Heart right ventricle (tissue), 16 donors: ENCODE measurements at places on chromosomes 12 and 14. TPM values are rescaled to one million over a fixed set of nuclear protein-coding genes. Genes with fewer than 3 reads are reported as not detected.

GRCh38 chr12:76883811-76884210 is 5.0 kb upstream of the CSRP2 start:
- no peak overlapping the region for H3K4me3 ChIP-seq
- H3K27ac ChIP-seq = no peak overlapping the region
- H3K36me3 ChIP-seq = no peaks in the 10 kb centered on the region
- peak; percentile 85 for DNase-seq
- H3K4me1 ChIP-seq = no peaks in the 10 kb centered on the region
- H3K27me3 ChIP-seq = no peaks in the 10 kb centered on the region

DNA sequence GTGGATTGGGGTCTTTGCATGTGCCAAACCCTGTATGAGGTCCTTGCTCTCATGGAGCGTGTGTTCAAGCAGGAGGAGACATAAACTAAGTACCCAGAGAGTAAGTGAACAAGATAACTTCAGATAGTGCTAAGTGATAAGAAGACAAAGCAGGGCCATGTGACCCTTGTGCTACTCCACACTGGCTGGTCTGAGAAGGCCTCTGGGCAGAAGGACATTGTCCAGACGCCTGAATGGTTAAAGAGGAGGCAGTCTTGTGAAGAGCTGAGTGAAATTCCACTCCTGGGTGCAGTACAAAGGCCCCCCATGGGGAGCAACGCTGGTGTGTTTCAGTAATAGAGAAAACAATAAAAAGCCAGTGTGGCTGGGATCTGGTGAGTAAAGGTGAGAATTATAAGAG is 93.3 kb upstream of the RIC8B start:
- no peak overlapping the region for H3K27ac ChIP-seq
- DNase-seq = no peak
- H3K4me1 ChIP-seq = no peaks in the 10 kb centered on the region
- peaks cover 7% of the 10 kb centered on the region for H3K27me3 ChIP-seq
- no peak overlapping the region for H3K4me3 ChIP-seq

DNA sequence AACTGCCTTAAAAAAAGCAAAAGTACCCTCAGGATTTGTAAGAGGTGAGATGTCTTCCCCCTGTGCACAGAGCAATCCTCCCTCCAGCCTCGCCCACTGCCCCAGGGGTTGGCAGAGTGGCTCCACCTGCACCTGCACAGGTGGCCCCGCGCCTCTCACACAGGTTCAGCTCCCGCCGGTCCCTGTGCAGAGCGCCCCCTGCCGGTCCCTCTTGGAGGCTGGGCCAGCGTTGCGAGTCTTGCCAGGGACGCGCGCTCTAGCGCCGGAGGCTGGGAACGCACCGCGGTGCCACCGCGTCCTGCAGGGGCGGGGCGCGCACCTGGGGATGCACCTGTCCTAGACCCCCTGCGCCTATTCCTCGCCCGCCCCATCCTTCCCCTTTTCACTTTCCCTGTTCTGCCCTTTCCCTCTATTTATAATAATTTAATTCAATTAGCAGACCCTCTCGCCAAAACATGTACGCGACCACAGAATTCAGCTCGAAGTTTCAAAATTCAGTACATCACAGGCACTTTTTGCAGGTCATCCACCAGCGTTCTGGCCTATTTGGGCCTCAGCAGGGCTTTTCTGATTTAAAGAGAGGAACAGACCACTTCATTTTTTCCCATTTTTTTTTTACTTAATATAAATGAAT is 618.6 kb downstream of the AACS start:
- H3K27me3 ChIP-seq = peaks cover 23% of the 10 kb centered on the region
- no peak overlapping the region for H3K27ac ChIP-seq
- H3K4me1 ChIP-seq = no peaks in the 10 kb centered on the region
- H3K4me3 ChIP-seq = no peak overlapping the region
- no peaks in the 10 kb centered on the region for H3K36me3 ChIP-seq

DNA sequence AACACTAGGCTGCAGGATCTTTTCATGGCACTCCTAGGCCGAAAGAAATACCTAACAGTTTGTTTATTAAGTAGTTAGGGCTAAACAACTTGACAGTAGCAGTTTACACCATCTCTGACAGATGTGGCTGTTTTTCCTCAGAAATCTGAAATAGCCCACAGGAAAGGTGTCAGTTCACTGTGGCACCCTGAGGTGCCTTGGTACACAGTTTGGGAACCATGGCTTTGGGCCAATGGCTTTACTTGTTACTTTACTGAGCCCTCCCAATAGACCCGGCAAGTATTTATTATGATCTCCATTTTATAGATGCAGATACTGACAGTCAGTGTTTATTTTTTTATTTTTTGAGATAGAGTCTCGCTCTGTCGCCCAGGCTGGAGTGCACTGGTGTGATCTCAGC is 69.3 kb downstream of the RBM19 start:
- H3K4me1 ChIP-seq = no peaks in the 10 kb centered on the region
- peaks cover 12% of the 10 kb centered on the region for H3K36me3 ChIP-seq

- H3K27me3 ChIP-seq = no peaks in the 10 kb centered on the region
- DNase-seq = no peak
- H3K4me3 ChIP-seq = no peak overlapping the region
- no peaks in the 10 kb centered on the region for H3K36me3 ChIP-seq
- no peaks in the 10 kb centered on the region for H3K4me1 ChIP-seq
Measured at GRCh38 chr12:129393357-129393937, 510.4 kb downstream of the TMEM132D start.

DNA sequence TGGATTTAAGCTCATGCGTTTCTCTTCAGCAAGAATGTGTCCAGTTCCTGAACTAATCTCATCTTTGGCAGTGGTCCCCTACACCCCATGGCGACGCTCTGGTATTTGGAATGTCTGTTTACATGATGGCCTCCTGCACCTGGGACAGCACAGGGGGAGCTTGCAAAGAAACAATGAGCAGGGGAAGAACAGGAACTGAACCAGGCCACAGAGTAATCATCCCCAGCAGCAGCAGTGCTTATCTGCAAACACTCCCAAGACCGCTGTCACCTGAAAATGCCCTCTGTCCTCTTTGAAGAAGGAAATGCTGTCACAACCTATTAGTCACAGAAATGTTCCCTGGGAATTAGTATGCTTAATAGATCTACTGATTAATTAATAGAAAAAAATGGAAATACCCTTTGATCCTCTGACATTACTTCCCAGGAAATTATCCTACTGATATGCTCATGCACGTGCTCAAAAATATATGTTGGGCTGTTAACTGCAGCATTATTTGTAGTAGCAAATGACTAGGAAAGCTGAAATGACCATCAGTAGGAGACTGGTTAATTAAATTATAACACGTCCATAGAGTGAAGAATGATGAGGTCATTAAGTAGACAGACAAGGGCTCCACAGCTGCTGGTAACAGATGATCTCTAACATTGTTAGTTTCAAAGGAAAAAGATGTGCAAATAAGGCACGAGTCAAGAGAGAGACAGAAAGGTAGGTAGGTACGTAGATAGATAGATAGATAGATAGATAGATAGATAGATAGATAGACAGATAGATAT is 279.3 kb upstream of the FLRT2 start:
- H3K4me3 ChIP-seq = no peak overlapping the region
- no peaks in the 10 kb centered on the region for H3K36me3 ChIP-seq
- H3K27me3 ChIP-seq = no peaks in the 10 kb centered on the region

- no peaks in the 10 kb centered on the region for H3K27me3 ChIP-seq
- no peak overlapping the region for H3K27ac ChIP-seq
- no peaks in the 10 kb centered on the region for H3K36me3 ChIP-seq
- H3K4me1 ChIP-seq = no peaks in the 10 kb centered on the region
Measured at GRCh38 chr14:34013721-34014060, 62.8 kb upstream of the EGLN3 start.

GRCh38 chr14:64025479-64025878 is 172.7 kb downstream of the SYNE2 start:
- no peaks in the 10 kb centered on the region for H3K27me3 ChIP-seq
- peaks cover 100% of the 10 kb centered on the region for H3K36me3 ChIP-seq
- no peaks in the 10 kb centered on the region for H3K4me1 ChIP-seq
- no peak for DNase-seq
- no peak overlapping the region for H3K4me3 ChIP-seq

The ACOT6 gene
- polyA plus RNA-seq = not detected

The PARP11 gene
- polyA plus RNA-seq = 1.5 TPM

The ASCL1 gene
- not detected for polyA plus RNA-seq

The AGAP2 gene
- polyA plus RNA-seq = 5.3 TPM
